ENCODE measurements at places on chromosomes 12 and 14.

- ATAC-seq = no peak
Measured at GRCh38 chr12:120825337-120825736, 78.8 kb downstream of the SPPL3 start.

GRCh38 chr12:111359231-111359913 lies 9.5 kb downstream of the PHETA1 start:
- ATAC-seq = peak; percentile 97

GRCh38 chr14:59347511-59347900 lies 117.7 kb downstream of the GPR135 start:
- ATAC-seq = no peak

DNA sequence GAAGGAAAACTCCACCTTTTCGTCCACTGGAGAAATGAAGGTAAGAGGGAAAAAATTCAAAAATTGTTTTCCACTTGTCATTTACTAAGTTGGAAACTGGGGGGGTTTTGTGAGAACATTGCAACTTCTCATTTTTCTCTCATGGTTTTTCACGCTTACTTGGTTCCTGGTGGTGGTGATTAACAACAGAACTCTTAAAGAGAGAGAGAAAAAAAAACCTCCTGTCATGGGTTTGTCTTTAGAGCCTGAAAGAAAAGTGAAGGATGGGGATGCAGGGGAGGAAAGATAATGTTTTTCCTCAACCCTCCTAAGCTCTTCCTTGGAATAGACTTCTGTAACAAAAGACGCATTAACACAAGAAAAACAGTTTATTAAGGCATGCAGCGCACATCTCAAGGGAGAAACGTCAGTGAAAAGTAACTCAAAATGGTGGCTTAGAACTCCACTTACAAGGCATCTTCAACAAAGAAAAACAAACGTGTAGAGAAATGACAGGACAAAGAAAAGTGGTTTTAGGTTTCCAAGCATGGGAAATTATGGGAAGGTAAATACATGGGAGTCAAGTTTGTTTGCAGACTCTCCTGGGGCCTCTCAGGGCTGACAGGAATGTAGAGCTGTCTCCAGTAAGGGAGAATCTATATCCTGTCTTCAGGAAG lies 81.9 kb upstream of the ATF7IP start:
- ATAC-seq = no peak

GRCh38 chr14:76775695-76776427 lies 14.6 kb downstream of the VASH1 start:
- ATAC-seq = no peak

DNA sequence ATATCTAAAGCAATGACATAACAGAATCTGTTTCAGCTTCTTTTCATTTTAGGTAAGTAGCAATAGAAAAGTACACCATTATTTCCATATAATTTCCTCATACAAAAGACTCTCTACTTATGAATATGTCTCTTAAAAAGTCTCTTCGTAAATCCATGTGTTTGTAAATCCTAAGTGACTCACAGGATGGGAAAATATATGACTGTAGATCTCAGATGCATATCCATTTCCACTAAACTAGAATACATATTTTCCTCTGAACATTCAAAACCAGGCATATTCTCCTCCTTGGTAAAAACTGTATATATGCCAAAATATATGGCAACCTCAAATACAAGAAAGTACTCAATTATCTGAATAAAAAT lies 93.6 kb downstream of the TXNDC16 start:
- no peak for ATAC-seq

DNA sequence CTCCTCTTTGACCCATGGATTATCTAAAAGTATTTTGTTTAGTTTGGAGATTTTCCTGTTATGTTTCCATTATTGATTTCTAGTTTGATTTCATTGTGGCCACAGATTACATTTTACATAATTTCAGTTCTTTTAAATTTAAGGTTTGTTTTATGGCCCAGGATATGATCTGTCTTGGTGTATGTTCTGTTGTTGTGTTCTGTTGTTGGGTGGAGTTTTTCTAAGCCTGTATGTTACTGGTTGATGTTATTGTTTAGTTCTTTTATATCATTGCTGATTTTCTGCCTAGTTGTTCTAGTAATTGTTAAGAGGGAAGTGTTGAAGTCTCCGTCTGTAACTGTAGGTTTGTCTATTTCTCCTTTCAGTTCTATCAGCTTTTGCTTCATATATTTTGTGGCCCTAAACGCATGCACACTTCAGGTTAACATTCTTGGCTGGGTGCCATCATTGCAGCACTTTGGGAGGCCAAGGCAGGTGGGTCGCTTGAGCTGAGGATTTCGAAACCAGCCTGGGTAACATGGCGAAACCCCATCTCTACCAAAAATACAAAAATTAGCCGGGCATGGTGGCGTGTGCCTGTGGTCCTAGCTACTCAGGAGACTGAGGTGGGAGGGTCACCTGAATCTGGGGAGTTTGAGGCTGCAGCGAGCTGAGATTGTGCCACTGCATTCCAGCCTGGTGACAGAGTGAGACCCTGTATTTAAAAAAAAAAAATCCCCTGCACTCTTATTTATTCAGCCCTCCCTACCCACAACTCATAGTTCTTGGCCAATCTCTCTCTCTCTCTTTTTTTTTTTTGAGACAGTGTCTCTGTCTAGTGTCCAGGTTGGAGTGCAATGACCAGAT lies 28.1 kb upstream of the CFL2 start:
- no peak for ATAC-seq

GRCh38 chr12:83807871-83808270 lies 1104.7 kb downstream of the SLC6A15 start:
- no peak for ATAC-seq

DNA sequence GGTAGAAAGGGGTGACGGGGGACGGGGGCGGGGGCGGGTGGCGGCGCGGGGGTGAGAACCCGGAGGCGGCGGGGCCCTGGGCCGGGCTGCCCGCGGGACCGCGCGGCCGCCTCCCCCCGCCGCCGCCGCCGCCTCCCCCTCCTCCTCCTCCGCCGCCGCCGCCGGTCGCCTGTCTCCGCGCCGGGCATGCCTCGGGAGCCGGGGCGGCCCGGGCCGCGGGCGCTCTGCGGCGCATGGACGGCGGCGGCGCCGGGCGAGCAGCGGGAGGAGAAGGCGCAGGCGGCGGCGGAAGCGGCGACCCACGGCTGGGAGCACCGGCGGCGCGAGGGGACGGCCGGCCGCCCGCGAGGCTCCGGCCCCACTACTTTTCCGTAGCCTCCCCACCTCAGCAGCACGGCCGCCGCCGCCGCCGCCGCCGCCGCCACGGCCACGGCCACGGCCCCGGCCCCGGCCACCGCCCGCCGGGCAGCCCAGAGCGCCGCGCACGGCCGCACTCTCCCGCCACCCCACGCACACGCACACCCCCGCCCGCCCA lies at the start of gene NPAS3:
TSS of gene NPAS3 (plus strand) at position 161 of the 535 bp plus-strand sequence.
- ATAC-seq = peak; percentile 15

DNA sequence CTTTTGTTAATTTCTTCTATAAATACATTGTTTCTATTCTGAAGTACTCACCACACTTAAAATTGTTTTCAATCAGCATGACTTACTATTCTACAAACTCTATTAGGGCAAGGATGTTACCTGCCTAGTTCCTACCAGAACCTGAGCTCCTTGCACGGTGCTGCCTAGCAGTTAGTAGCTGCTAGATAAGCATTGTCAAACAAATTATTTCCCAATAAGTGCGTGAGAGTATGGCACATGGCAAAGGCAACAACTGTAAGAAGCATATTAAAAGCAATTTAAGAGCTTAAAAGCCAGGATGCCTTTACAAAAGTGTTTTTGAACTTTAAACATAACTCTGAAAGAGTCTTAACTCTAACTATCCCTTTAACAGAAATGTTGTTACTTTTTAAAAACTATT lies 8.2 kb upstream of the LYZ start:
- no peak for ATAC-seq

- ATAC-seq = no peak
Measured at GRCh38 chr14:101400830-101401229, 160.5 kb upstream of the DIO3 start.

DNA sequence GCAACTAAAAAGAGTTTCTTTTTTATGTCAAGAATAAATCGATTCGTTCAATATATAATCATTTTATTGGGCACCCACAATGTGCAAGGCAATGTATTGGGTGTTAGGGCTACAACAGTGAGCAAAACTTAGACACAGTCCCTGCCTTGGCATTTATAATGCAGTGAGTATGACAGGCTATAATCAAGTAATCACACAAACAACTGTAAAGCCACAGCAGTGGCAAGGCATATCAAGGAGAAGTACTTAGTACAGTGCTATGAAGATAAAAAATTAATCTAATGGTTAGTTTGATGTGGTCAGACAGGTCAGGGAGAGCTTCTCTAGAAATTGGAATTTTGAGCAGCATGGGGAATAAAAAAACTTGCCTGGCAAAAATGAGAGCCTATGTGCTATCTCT lies 39.5 kb upstream of the OTOGL start:
- ATAC-seq = no peak

- ATAC-seq = no peak
Measured at GRCh38 chr12:11749943-11750690, 100.6 kb downstream of the ETV6 start.

- no peak for ATAC-seq
Measured at GRCh38 chr12:6963016-6963731, 7.3 kb downstream of the PHB2 start.

GRCh38 chr12:57733928-57734327 lies 4.6 kb downstream of the AGAP2 start:
- no peak for ATAC-seq

GRCh38 chr12:15092826-15093225 lies 120.0 kb downstream of the PDE6H start:
- ATAC-seq = no peak

DNA sequence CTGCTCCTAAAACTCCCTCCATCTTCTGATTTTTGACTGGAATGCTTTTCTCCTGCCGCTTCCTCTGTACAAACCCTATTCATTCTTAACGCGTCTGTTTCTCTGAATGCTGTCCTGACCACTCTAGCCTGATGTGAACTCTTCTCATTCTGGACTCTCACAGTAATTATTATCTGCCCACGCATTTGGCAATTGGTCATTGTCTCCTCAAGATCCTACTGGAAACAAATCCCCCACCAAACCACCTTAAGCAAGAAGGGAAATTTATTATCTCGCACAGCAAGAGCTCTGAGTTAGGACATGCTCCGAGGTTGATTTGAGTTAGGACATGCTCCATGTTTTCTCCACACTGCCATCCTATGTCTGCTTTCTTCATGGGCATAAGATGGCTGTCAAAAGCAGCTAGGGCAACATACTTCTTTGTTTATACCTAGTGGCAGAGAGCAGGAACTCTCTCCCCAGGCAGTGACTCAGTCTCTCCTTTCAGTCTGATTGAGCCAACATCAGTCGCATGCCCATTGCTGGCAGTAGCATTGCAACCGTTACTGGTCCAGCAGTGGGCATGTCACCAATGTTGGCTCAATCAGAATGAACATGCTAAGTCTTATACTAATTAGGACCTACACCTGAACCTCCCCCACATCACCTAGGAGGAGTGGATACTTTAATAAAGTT lies 102.2 kb downstream of the SSPN start:
- ATAC-seq = peak; percentile 73

GRCh38 chr12:123263196-123263817 lies 8.3 kb downstream of the CDK2AP1 start:
- no peak for ATAC-seq

GRCh38 chr14:67962215-67962644 lies 142.7 kb downstream of the RAD51B start:
- ATAC-seq = no peak

DNA sequence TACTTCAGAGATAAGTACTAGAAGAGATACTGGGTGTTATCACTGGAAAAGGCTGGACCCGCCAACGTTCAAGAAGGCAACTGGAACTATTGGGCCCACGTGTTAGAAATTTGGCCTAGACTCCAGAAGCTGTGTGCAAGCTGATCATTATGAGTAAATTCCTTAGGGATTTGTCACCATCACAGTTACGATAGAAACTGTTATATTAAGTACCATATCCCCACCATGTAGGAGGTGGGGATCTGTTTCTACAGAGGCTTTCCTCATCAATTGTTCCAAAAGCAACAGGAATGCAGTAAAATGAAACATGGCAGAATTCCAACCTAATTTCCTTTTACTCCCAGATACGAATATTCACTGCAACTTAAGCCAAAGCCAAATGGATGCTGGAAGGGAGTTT lies 170.7 kb downstream of the NOVA1 start:
- ATAC-seq = no peak

GRCh38 chr14:72104011-72104613 lies 171.9 kb downstream of the RGS6 start:
- peak; percentile 26 for ATAC-seq

DNA sequence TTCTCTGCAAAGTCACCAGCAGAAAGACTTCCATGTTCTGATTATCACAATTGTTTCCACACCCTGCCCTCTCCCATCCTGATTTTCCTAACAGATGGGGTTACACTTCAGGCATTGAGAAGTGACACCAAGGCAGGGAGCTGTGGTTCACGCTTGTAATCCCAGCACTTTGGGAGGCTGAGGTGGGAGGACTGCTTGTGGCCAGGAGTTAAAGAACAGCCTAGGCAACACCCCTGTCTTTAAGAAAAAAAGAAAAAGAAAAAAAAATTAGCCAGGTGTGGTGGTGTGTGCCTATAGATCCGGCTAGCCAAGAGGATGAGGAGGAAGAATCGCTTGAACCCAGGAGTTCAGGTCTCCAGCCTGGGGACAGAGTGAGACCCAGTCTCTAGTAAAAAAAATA lies 5.2 kb downstream of the PPP1CC start:
- no peak for ATAC-seq

DNA sequence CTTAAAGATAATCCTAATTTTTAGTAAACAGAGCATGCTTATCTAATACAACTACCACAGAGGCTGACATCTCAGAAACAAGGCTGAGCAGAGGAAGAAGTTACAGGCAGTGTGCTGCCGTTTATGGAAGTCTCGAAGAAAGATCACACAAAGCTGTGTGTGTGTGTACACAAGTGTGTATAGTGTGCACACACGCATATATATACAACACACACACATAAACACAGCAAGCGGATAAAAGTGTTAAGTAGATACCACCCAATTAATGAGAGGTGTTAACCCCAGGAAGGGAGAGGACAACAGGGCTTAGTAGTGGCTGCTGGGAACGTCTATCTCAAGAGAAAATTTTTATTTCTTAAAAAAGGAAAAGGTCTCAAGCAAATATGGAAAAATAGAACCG lies 15.3 kb downstream of the CCDC88C start:
- no peak for ATAC-seq

- ATAC-seq = no peak
Measured at GRCh38 chr12:5546616-5547015, 114.7 kb downstream of the NTF3 start.

- ATAC-seq = peak; percentile 75
Measured at GRCh38 chr12:93135286-93136239, 206.5 kb upstream of the EEA1 start.

DNA sequence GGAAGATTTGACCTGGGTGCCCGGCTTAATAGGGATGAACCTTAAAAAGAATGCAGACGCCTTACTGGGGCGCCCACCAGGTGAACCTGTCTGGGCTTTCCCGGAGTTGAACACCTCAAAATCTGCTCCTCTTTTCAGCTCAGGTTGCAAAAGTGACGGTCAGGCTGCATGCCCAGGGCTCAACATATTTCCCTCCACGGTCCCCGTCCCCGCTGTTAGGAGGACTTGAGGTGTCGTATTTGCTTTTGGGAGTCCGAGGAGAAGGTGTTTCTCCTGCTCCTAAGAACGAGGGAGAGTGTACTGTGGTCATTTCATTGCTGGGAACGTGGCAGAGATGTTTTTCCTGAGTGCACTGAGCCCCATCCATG lies 1.2 kb downstream of the DLK1 start:
- no peak for ATAC-seq
